ENCODE measurements at places on chromosomes 12 and 14.
A peak's percentile ranks its signal among the peaks of the same experiment; 100 is the strongest.

- DNase-seq = no peak
Measured at GRCh38 chr14:22073801-22074200, 400.2 kb upstream of the OR4E1 start.

GRCh38 chr12:11881835-11882234 is 188.9 kb upstream of the BCL2L14 start:
- no peak for DNase-seq

DNA sequence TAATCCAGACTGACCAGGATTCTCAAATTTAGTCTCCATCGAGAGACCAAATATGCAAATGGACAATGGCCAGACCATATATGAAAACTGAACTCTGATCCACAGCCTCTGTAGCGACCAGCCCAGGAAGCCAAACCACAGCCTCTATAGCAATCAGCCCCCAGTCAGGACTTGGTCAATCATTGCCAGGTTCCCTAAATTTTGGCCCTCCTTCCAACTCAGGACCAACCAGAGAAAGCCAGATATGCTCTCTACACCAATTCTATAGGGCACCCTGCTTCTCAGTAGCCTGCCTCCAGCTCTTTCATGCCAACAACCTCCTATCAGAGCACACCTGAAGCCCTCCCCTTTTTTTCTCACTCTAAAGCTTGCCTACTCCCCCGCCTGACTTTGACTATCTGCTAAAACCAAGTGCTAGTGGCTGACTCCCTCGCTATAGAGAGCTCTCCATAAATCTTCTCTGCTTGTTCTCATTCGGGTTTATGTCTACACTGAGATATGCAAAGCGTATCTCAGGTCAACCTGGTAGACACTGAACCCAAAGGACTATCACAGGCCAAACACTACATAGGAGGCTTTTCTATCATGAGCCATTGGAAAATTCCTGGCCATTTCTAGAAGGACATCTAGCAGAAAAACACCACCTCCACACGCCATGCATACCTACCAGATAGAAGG is 110.5 kb upstream of the FUT8 start:
- DNase-seq = no peak

GRCh38 chr12:85405262-85405661 is 125.2 kb downstream of the ALX1 start:
- DNase-seq = no peak

DNA sequence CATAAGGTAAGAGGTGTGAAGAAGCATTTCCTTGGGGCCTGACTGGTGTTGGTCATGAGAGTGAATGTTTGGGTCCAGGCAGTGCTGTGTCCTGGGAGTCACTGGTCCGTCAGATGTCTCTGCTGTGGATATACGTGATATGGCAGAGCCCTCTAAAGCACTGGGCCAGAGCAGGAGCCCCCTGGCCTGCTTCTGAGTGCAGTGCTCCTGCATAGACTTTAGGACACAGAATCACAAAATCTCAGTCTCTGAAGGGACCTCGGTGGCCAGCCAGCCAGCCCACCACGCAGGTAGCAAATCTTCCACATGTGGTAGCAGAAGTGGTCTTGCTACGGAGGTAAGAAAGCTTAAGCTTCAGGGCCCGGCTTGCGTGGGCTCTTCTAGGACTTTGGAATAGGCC is 18.5 kb upstream of the AQP2 start:
- DNase-seq = no peak

DNA sequence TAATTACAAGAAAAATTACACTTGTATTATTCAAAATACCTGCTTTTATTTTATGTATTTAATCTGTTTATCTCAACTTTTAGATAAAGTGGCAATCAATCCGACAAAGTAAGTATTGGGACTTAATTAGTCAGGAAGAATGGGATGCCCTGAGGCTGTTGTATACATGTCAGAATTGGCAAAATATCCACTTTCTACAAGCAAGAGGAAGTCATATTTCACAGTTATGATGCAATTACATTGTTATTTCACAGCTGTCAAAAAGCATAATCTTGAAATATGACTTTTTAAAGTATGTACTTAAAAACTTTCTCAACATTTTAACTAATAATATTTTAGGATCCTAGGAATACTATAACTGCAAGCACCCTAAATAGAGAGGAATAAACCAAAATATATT is 357.1 kb upstream of the MGAT4C start:
- no peak for DNase-seq

DNA sequence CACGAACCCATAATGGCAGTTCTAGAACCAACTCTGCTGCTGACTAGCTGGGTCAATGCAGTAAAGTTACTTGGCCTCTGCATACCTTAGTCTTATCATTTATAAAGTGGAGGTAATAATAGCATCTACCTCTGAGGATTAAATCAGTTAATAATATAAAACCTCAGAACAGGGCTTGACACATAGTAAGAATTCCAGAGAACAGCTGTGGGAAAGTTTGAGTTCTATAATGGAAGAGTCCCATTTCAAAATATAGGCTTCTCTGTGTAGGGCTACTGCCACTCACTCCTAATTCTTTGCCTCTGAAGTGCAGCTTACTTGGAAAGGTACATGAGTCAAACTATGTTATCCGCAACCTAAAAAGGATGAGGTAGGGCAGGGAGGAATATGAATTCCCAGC is 269.2 kb upstream of the PRKD1 start:
- DNase-seq = no peak

- peak; percentile 50 for DNase-seq
Measured at GRCh38 chr12:125185740-125186470, 120.7 kb downstream of the AACS start.

- peak; percentile 14 for DNase-seq
Measured at GRCh38 chr14:21068521-21069387, 1.4 kb upstream of the ARHGEF40 start.

DNA sequence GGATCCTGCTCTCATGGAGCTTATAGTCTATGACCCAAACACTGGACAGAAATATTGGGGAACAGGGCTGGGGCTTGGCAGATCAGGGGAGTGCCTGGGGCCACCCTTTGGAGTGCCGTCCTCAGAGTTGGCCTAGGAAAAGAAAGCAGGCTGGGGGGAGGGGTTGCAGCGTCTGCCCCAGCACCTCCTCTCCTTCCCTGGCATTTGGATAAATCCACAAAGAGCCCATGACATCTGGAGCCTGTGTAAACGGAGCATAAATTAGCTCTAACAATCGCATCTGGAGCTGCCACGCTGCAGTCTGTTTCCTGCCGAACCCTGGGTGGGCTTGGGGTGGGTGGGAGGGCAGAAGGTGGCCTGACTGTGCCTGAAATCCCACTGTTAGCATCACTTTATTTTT is 63.8 kb downstream of the MVK start:
- peak; percentile 81 for DNase-seq

- DNase-seq = no peak
Measured at GRCh38 chr14:103558071-103558882, 4.2 kb downstream of the BAG5 start.

DNA sequence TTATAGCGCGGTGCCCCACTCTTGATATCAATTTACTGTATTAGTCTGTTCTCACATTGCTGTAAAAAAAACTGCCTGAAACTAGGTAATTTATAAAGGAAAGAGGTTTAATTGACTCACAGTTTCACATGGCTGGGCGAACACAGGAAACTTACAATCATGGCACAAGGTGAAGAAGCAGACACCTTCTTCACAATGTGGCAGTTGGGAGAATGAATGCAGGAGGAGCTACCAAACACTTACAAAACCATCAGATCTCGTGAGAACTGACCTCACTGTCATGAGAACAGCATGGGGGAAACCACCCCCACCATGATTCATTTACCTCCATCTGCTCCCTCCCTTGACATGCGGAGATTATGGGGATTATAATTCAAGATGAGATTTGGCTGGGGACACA is 42.3 kb downstream of the FBXO34 start:
- no peak for DNase-seq

DNA sequence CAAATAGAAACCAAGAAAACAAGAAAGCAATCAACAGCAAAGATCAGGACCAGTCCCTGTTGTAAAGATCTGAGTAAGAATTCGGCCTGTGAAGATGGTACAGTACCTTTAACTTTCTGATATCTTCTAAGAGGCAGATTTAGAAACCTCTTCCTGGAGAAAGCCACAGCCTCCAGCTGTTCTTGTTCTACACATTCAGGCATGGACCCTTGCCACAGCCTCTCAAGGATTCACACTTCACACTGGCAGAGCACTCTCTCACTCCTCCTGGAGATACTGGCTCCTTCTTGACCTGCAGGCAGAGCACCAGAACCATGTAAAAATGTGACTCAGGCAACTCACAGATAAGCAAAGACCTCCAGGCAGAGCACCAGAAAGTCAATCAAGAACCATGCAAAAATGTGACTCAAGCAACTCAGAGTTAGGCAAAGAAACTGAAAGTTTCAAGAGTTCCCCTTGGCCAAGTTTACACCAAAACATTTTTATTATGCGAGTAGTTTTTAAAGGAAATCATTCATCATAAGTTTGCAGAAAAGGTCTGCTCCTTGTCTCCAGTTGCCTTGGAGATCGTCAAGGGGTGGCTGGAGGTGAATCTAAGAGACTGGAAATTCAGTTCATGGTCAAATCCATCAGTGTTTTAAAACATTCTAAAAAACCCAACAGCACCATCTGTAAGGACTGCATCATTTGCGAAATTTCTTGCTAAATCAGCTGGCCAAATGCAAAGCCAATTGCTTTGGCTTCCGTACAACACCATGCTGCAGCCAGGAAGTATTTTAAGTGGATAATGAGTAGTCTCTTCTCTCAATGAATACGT is 119.3 kb upstream of the MDM1 start:
- no peak for DNase-seq

GRCh38 chr14:89958966-89959365 is 3.2 kb downstream of the TDP1 start:
- no peak for DNase-seq

- no peak for DNase-seq
Measured at GRCh38 chr12:124727922-124728321, 135.7 kb downstream of the SCARB1 start.

GRCh38 chr12:18749386-18749957 is 11.6 kb downstream of the CAPZA3 start:
- DNase-seq = no peak

- no peak for DNase-seq
Measured at GRCh38 chr14:69648480-69649451, 37.4 kb downstream of the SUSD6 start.

- DNase-seq = no peak
Measured at GRCh38 chr12:104799458-104799857, 158.6 kb downstream of the SLC41A2 start.

DNA sequence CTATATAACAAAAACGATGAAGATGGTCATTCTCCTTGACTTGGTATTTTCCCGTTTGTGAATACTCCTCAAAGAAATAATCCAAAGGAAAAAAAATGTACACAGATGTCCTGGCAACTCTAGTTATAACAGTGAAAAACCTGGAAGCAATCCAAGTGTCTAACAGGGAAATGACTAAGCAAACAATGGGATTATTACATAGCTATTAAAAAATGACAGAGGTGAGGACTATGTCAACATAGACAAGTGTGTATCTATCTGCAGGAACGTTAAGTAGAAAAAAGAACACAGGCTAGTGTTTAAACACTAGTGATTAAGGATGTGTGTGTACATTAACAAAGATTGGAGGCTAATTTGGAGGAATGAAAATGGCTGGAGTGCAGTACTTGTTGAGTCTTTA is 5.9 kb upstream of the APOLD1 start:
- no peak for DNase-seq

DNA sequence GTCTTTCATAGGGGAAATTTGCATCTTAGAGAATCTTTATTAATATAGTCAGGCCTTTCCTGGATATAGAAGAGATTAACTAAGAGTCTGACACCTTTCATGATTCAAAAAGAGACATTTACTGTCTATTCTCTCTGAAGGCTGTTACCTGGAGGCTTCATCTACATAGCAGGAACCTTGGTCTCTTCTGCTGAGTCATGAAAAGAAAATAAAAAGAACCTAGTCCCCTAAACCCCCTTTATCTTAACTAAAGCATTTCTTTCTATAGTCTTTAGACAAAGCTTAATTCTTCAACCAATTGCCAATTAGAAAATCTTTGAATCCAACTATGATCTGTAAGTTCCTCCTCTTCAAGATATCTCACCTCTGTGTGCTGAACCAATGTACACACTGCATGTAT is 33.1 kb downstream of the RPS29 start:
- DNase-seq = no peak

DNA sequence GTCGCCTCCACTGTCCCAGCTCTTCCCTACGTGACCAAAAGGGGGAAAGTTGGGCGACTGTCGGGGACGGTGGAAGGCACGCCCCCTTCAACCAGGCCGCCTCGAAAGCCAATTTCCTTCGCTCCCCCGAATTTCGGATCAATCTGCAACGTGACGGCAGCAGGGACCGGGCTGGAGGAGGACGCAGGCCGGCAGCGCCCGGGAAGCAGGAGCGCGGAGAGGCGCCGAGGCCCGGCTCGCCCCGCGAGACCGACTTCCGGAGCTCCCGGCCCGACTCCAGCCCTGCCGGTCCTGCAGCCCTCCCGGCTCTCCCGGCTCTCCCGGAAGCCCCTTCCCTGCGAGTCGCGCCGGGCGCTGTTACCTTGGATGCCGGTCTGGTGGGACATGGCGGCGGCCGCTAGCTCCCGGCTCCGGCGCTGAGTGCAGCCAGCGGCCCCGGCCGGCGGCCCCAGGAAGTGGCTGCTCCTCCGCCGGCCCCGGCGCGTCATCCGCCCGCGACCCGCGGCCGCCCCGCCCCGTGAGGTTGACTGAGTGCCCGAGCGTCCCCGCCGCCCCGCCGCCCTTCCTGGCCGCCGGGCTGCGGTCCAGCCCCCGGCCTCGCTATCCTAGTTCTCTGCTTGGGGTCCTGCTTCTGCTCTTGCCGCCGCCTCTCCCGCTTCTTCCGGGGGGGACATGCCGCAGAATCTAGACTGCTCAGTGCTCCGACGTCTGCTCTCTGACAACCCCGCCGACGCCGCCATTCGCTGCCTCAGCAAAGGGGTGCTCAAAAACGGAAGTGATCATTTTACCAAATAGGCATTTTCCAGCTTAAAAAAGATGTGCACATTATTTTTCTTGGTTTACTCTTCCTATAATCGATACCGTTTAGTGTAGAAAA is at the start of gene TWF1:
TSS of gene TWF1 (minus strand) at position 458 of the 877 bp plus-strand sequence. CDS start at position 386, 72 bp downstream.
- DNase-seq = peak; percentile 2

- no peak for DNase-seq
Measured at GRCh38 chr14:54058505-54058904, 101.9 kb upstream of the BMP4 start.

- no peak for DNase-seq
Measured at GRCh38 chr14:50675597-50675996, 7.5 kb upstream of the SAV1 start.

DNA sequence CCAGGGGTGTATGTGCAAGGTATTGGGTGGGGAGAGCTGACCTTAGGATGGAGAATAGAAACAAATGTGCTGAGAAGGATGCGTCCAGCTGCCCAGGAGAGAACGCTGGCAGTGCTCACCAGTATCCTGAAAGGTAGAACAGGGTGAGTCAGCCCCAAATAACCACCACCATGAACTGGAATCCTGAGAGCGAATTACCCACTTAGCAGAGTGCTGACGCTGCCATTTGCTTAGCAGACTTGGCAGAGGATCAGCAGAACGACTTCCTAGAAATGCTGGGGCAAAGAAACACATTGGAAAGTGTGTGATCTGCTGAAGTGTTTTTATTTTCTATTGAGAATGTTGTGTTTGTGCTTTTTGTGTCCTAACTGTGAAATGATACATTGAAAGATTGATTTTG is 213.6 kb downstream of the ADGRD1 start:
- DNase-seq = no peak

Measured in DMS 273 treated with DMSO at 0.1 percent for 48 hours (cell line).